ENCODE measurements at places on chromosomes 3 and 15.

DNA sequence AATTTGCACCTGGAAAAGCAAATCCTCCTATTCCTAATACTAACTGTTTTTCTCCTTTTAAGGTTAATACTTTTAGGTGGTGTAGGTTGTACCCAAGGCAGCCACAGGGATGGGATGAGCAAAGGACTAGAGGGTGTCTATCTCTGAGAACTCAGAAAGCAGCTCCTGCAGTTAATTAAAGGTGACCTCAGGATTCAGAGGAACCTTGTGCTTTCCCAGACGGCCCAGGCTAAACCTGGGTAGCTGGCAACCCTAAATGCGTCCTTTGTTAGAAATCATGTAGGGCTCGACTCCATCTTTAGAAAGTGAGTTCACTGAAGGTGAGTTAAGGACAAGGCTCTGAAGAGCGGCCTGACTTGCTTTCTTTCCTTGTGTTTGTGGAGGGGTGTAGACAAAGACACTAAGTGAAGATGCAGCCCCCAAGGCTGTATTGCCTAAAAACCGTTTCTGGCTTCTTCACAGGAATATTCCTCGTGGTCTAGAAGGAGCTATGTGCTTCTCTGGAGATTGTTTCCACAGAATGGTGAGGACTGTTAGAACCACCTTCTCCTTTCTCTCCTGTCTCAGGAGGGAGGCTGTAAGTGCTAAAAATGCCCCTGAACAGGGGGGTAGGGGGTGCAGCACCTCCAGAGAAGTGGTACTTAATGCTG is 14.9 kb downstream of the FNDC3B start:
- no peak for DNase-seq

DNA sequence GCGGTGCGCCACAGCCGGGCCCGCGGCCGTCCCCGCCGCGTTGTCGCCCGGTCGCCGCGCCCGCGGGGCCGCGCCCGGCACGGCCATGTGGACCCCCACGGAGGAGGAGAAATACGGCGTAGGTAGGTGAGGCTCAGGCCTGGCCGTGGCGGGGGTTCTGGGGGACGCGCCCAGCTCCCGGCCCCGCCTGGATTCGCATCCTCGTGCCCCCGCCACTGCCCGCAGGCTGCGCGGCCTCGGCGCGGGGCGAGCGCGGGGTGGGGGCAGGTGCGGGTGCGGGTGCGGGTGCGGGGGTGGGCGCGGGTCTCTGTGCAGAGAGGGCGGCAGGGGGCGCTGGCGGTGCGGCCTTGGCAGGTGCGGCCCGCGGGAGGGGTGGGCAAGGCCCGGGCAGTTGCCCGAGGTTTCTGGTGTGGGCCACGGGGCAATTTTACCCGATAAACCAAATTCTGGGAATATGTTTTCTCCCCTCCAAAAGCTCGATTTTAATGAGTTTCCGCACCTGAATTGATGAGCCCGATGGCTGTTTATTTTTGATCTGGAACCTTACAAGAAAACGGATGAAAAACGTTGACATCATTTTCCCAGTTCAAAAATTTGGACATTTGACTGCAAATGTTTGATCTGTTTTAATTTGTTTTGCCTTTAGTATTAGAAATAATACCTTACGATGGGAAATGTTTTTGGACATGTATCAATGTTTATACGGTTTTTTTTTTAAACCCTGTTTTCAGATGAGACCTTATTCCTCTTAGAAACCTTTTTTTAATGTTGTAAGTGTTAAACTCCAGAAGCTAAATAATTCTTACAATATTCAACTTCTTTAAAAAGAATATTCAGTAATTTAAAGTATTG is 678 bp downstream of the DOCK3 start:
- peak; percentile 40 for DNase-seq

GRCh38 chr15:80950291-80951078 is 39.1 kb downstream of the MESD start:
- no peak for DNase-seq

DNA sequence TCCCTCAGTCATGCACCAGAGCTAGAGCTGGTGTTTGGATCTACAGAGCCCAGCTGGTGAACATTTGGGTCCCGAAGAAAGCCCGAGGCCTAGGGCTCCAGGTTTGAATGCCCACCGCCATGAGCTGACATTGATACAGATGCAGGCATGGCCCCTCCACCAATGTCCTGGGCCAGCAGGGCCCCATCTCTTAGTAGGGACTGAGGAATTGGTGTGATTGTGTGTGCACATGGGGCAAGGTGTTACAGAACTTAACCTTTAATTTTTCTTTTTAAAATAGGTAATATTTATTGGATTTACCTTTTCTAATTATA is 11.0 kb downstream of the PODXL2 start:
- DNase-seq, result no peak

- DNase-seq, result no peak
Measured at GRCh38 chr3:170751083-170751898, 118.7 kb downstream of the RPL22L1 start.

GRCh38 chr3:55476515-55476914 is 10.6 kb downstream of the WNT5A start:
- no peak for DNase-seq

- DNase-seq, result no peak
Measured at GRCh38 chr3:126446791-126447190, 28.9 kb downstream of the ZXDC start.

DNA sequence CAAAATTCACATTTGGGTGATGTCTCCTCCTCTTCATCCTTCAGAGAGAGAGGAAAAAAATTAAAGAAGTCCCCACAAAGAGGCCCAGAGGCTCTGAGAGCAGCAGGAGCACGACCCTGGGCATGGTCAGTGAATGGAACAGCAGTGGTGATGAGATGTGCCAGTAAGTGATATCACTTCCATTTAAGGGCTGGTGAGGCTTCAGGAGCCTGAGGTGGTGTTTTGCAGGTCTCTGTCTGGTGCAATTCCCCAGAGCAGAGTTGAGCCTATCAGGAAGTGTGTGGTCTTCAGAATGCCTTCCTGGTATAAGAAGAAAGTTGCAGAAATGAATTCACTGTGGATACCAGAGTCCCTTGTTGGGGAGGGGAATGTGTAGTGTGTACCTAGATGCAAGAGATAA is 21.4 kb downstream of the ERICH6 start:
- DNase-seq, result no peak

- DNase-seq, result no peak
Measured at GRCh38 chr3:2589336-2589969, 490.8 kb downstream of the CNTN4 start.

GRCh38 chr15:48510976-48511375 is 134.5 kb downstream of the FBN1 start:
- no peak for DNase-seq

- DNase-seq, result no peak
Measured at GRCh38 chr3:72439321-72440183, 408.7 kb downstream of the SHQ1 start.

DNA sequence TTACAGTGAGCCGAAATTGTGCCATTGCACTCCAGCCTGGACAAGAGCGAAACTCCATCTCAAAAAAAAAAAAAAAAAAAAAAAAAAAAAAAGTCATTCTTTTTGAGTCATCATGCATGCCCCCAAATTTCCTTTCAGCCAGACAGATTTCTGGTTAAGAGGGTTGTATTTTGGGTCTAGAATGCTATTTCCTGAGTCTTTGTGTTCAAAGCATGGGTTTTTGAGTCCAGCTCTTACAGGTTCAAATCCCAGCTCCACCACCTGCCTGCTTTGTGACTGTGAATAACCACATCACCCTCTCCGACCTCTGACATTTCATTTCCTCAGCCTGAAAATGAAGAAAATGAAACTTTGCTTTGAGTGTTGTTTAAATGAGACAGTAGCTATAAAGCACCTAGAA is 9.3 kb upstream of the C15orf61 start:
- no peak for DNase-seq

DNA sequence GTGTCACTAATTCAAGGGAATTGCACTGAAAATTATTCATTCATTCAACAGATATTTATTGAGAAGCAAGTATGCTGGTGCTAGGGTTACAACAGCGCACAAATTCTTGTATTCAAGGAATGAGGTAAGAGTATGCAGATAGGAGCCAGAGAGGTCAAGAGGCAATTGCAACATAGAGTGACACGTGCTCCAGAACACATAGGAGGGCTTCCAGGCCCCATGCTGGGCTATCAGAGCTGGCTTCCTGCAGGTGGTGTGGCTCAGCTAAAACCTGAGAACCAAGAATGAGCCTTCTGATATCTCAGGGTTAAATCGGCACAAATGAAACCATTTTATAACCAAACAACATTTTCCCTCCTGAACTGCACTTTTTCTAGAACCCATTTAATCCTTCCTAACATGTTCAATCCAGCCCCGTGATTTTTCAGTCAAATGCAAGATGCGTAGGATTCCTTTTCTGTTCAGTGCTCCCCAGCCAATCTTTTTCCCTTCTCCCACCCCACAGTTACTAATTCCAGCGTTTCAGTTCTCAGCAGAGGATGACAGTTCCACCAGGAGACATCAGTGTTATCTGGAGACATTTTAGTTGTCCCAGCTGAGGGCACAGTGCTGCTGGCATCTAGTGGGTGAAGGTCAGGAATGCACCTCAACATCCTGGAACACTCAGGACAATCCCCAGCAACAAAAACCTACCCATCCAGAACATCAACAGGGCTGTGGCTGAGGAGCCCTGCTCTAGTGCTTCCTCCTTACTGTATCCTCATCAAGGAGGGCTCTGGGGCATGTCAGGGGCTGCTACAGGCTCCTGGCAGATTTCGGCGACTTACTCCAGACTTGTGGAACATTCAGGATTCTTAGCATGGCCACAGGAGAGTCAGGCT is 13.1 kb downstream of the CCR5AS start:
- no peak for DNase-seq

DNA sequence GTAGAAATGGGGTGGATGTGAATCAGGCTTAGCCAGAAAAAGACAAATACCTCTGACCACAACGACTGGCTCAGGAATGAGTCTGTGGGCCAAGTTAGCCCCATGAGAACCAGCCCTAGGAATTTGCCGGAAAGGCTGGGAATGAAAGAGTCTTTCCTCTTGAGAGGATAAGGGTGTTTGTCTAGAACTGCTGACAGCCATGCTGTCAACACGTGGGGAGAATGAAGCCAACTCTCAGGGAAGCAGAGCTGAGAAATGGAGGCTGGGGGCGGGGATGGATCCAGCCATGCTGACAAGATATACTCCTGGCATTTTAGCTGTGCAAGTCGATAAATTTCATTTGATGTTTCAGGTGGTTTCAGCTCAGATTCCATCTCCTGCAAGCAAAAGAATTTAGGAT is 10.6 kb upstream of the SLC6A1 start:
- DNase-seq, result no peak

- DNase-seq, result no peak
Measured at GRCh38 chr3:190229632-190230424, 92.4 kb downstream of the CLDN1 start.

GRCh38 chr3:102353805-102354204 is 81.0 kb upstream of the ZPLD1 start:
- no peak for DNase-seq

DNA sequence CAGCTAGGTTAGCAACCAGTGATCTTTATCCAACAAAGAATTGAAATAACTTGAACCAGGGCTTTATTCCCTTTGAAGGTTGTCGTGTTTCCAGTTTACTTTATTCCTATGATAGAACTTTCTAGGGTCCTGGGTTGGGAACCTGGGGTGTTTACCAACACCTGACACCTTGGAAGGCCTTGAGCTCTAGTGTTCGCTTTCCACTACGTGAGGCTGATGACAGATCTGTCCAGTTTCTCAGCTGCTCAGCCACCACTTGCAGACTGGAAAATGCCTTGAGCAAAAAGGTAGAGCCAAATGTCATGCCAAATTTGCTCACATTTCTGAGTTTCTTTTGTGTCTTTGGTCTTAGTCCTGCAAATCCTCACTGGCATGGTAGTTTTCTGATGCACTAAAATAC is 227.2 kb downstream of the ADAMTSL3 start:
- DNase-seq, result no peak

- no peak for DNase-seq
Measured at GRCh38 chr15:56051676-56052075, 58.3 kb upstream of the NEDD4 start.

GRCh38 chr3:8637348-8637747 is 7.2 kb downstream of the SSUH2 start:
- no peak for DNase-seq

DNA sequence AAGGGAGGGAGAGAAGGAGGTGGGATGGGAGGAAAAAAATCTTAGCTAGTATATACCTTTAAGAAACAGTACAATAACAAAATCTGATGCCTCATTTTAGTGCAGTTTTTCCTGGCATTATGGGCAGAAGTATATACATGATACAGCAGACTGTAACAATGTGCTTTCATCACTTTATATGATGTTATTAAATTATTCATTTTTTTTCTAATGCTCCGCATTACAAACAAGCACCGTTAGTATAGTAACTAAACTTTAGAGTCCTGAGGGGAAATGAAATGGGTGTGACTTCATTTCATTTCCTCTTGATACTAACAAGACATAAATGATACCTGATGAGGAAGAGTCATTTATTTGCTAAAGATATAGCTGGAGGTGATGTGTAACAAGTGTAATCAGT is 325.3 kb downstream of the ZNF385D start:
- DNase-seq, result no peak

DNA sequence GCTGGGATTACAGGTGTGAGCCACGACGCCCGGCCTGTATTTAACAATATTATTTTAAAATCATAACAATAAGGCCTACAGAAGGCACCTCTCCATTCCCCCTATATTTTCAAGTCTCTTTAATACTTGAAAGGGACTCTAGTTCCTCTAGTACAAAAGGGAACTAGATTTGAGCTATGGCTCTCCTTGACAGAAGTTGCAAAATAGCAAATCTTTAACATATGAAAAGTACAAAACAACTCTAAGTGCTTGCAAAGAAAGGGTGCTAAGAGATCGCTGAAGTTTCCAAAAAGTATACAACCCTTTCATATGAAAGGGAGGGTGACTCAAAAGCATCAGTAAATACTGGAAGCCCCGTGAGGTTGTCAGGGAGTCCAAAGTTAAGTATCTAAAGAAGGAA is 23.8 kb downstream of the AP3S2 start:
- DNase-seq, result no peak

DNA sequence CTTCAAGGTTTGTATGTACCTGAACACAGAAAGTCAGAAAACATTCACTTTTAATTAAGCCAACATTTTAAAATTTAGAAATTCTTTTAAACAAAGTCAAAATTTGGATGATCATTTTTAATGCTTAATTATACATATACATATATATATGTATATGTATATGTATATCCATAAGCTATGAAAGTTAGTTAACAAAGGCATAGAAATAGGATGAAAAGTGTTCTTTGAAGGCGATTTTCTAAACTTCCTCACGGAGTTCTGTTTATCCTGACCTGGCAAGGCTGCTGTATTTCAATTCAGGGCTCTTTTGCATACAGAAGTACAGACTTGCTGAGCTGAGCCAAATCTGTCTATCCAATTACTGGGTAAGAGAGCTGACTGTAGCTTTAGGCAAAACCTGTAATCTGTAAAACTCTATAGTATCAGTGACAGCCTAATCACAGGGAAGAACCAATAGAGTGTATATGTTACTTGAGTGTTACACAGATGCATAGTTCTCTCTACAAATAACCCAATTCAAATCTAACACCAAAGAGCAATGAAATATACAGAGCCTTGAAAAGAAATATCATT is 32.1 kb upstream of the THRB start:
- no peak for DNase-seq

Measured in natural killer cell (primary cell).